ENCODE measurements at places on chromosomes 12 and 14.

DNA sequence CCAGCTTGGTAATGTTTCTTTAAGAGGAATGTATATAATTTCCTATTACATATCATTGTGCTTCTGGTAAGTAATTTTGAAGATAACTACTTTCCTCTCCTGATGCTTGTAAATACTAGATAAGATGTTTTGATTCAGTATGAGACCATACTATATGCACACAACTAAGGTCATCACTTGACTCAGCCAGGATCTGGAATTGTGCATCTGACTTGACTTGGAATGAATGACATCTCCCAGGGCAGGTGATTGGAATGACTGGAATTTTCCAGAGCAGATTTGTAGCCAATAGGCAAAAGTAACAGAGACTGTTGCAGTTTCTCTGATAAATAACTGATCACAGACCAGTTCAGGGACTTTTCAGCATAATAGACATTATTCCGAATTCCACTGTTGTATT lies 11.1 kb downstream of the BEST3 start:
- DNase-seq = no peak

DNA sequence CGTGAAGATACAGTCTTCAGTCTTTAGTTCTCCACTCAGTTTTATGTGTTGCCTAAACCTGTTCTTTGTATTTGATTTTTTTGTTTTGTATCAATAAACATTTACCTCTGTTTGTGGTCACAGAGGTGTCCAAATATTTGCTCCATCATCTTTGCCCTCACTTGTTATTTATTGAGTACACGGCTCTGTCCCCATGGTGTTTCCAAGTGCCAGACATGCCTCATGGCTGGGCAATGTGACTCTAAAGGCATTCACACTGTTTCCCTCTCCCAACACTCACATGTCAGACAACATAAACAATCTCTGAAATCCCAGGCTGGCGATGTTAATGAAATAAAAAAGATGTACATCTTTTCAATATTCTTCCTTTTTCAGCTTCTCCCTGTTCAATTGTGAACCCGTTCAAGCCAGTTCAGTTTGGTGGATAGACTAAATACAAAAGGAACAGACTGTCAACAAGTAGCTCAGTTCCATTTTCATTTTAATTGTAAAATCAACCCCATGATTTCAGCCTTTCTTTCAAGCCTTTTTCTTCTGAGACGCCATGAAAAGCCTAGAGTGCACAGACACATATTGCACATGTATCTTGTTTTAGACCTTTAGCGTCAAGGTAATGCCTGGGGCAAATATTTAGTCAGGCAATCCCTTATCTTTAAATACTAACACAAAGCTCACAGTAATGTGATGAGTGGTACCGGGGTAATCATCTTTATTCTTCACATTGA lies 680.7 kb downstream of the GALC start:
- no peak for DNase-seq

- no peak for DNase-seq
Observed at GRCh38 chr14:54665946-54666345, 99.0 kb downstream of the SAMD4A start.

DNA sequence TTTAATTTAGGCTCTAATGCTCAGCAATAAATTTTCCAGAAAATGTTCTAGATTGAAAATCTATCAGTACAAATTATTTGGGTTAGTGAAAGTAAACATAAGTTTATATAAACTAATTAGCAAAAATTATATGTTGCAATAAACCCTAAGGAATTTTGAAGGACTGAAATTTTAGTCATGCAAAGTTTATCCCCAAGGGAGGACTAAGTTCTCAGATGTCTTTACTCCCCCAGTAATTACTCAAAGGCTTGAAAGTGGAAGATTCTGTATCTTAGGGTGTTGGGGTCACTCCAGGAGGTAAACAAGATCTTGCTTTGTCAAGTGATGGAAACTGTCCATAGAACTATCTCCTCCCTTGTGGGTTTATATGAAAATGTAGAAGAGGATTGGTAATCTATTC lies 183.7 kb downstream of the AKAP6 start:
- DNase-seq = no peak

DNA sequence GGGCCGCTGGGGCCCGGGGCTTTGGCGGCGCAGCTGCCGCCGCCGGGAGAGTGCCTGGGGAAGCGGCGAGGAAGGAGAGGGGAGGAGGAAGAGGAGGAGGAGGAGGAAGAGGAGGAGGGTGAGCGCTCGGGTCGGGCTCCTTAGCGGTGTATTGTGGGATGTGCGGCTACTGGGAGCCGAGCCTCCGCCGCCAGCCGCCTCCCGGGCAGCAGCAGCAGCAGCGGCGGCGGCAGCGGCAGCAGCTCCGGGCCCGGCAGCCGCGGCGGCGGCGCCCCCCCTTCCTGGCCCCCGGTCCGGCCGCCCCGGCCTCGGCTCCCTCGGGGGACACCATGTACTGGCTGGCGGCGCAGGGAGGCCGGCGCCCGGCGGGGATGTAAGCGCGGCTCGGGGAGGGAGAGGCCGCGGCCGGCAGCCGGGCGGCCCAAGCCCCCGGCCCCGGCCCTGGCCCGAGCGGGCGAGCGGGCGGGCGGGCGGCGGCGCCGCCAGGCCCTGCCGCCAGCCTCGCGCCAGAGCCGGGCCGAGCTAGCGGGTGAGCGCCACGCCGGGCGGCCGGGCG lies at the start of gene SETD1B:
Gene SETD1B (plus strand): TSS at position 149 of the 556 bp plus-strand sequence. CDS start 729 bp downstream, outside the sequence.
- peak; percentile 37 for DNase-seq

DNA sequence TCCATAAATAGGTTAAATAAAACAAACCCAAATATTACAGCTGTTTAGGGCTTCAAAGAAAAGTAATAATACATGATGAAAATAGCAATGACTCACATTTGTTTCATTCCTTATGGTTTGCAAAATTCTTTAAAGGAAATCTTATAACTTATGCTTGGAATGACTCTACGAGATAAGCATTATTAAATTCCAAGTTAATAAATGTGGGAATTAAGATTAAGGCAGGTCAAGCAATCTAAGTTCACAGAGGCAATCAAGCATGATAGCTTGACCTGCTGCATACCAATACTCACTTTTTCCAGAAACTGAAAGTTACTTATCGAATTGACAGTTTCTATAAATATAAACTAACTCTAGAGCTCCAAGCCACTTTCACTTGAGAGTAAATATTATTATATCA lies 1002.9 kb upstream of the SEL1L start:
- no peak for DNase-seq

GRCh38 chr14:79831195-79831892 lies 380.0 kb downstream of the DIO2 start:
- no peak for DNase-seq

GRCh38 chr12:64696080-64696741 lies 63.0 kb downstream of the GNS start:
- DNase-seq = no peak

- DNase-seq = no peak
Observed at GRCh38 chr12:112167718-112168525, 42.6 kb downstream of the TRAFD1 start.

DNA sequence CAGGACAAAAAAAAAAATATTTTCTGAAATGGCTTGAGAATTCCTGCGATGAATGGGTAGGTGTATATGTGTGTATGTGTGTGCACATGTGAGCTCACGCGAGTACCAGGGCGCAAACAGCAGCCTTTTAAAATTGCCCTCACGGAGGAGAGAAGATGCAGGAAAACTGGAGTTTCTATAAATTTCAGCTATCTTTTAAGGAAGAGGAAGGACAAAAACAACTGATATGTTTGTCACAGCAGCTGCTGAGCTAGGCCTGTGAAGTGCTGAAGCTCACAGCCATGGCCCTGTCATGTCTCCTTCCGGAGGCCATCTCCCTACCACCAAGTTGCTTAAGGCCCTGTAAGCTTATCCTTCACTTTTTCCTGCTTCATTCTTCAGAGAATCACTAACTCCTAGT lies 40.8 kb downstream of the DUSP16 start:
- DNase-seq = no peak

DNA sequence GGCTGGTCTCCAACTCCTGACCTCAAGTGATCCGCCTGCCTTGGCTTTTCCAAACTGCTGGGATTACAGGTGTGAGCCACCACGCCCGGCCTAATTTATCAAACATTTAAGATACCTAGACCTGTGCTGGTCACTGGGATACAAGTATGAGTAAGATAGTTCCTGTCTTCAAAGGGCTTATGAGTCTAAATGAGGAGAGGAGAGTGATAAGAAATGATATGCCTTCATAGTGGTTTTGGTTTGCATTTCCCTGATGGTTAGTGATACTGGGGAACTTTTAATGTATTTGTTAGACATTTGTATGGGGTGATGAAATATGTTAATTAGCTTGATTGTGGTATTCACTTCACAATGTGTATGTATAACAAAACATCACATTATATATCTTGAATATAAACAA lies 21.2 kb downstream of the TMED10 start:
- DNase-seq = no peak

- no peak for DNase-seq
Observed at GRCh38 chr14:104142946-104143470, 4.6 kb downstream of the KIF26A start.

DNA sequence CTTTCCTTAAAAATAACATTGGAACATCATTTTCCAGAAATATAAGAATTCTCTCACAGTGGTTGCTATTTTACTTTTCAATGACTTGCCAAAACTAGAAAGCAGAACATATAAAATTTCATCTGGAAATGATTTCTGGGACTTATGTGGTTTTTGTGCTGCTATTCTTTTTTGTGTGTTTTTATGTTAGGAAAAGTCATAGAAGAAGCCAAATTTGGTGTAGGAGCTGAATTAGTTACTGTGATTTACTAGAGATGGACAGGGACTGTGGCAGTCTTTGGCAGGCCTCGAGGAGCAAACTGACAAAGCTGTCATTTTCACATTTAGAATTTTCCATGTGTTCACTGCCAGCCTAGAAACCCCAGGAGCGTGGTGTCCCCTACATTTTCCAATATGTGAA lies 38.3 kb upstream of the LDHB start:
- DNase-seq = no peak

GRCh38 chr12:85509081-85509856 lies 229.2 kb downstream of the ALX1 start:
- DNase-seq = no peak

- no peak for DNase-seq
Observed at GRCh38 chr12:129305851-129306250, 452.6 kb downstream of the GLT1D1 start.

DNA sequence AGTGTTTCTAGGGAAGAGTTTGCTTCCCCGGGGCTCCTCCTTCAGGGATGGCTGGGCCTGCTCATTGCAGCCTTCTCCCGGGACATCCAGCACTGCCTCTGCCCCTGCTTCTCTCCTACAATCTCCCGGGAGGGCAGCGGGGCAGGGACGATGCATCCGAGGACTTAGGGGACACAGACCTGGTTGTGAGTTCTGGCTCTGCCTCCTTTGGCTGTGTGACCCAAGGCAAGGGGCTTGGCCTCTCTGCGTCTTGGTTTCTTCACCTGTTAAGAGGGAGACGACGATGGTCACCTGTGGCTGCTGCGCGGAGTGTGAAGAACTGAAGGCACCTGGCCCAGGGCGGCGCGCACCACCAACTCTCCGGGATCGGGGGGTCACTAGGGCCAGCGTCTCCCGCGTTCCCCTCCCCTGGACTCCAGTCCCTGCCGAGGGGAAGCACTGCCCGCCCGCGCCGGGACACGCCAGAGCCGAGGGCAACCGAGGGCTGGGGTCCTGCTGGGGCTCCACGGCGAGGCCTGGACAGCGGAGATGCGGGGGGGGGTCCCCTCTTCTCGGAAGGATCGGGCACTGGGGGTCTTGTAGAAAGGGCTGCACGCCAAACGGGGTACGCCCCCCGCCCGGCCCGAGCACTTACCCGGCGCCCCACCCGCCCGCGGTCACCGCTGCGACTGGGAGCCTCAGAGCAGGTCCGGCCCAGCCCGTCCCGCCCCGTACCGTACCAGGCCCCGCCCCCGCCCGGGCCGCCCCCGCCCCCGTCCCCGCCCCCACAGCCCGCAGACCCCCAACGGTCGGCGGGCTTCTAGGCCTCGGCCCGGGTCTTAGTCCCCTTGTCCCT lies at the start of gene HVCN1:
Gene HVCN1 (minus strand): TSS at position 670 of the 835 bp plus-strand sequence. CDS start 5,870 bp downstream, outside the sequence.
- DNase-seq = peak; percentile 24

DNA sequence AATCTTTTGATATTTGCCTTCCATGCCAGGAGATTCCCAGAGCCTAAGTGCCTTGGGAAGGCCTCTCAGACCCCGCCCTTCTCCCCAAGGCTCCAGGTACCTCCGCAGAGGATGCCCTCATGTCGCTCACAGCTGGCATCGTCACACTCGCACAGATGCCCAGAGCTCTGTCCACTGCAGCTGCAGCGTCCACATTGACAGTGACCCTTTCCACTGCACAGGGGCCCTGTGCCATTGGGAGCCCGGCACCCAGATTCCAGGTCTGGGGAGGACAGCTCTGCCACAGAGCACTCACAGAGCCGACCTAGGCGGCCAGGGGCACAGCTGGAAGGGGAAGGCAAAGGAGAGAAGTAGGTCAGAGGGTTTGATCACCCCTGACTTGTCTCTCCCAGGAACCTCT lies 12.3 kb upstream of the CSAD start:
- no peak for DNase-seq

DNA sequence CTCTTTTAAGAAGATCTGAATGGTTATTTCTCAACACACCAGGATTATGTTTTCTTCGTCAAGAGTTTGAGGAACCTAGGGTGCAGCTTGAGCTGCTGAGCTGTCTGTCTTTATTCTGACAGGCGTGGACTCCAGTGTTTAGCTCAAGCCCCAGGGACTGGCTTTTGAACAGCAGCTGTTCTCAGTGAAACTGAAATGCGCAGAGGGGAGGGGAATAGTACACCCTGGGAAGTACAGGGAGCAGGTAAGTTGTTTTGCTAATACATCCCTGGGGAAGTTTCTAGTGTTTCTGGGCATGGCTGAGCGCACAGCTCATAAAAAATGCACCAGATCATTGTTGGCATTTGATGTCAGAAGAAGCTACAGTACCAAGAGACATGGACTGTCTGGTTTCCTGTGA lies 659.8 kb downstream of the DIO2 start:
- DNase-seq = no peak

DNA sequence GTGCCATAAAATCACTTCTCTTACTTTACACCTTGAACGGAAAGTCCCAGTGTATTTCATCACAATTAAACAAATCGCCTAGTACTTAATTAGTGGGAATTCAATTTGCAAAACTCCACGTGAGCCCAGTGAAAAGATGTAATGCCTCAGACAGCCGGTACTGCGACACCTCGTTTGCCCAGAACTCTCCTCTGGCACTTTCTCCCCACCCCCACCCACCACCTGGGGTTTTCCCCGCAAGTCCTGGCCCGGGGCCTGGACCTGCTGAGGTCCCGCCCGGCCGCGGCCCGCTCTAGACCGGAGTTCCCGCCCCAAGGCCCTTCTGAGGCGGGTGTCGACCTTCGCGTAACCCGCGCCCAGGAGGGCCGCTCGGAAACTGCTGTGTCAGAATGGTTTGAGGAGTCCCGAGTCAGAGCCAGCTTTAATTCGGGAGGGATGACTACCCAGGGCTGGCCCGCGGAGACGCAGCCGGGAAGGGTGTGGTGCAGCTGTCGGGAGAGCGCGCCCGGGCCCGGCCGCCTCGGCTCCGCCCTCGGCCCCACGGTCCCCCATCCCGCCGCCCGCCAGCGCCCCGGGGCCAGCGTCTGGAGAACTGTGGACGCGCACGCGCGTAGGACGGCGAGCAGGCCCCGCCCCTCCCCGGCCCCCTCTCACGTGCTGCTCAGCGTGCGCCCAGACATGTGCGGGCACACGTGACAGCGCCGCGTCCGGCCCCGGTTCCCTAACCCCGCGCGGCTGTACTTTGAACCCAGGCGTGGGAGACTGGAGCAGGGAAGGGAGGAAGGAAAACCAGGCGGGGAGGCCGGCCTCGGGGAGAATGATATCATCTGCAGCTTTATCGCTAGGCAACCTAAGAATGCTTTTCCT lies 10.8 kb downstream of the BHLHE41 start:
- peak; percentile 53 for DNase-seq

Data from activated naive CD4-positive, alpha-beta T cell (primary cell).